ENCODE measurements at places on chromosomes 1 and 21.

- DNase-seq, result no peak
These were observed 72.2 kb upstream of the HOOK1 start for GRCh38 chr1:59742526-59742925.

DNA sequence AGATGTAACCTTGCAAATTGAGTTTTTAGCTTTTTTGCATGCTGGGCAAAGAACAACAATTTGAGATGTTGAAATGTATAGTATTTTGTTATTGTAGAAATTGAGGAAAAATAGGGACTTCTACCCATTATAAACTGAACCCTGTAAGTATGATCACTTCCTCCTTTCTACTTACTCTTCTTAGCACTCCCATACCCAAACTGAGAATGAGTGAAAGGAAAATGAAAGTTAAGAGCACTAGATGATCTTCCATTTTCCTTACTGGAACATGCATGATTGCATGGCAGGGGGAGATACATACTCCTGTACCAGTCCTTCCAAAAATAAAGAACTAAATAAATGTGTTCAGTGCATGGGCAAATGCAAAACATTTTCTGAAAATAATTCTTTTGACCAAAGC lies 107.4 kb upstream of the KIAA1614 start:
- no peak for DNase-seq

DNA sequence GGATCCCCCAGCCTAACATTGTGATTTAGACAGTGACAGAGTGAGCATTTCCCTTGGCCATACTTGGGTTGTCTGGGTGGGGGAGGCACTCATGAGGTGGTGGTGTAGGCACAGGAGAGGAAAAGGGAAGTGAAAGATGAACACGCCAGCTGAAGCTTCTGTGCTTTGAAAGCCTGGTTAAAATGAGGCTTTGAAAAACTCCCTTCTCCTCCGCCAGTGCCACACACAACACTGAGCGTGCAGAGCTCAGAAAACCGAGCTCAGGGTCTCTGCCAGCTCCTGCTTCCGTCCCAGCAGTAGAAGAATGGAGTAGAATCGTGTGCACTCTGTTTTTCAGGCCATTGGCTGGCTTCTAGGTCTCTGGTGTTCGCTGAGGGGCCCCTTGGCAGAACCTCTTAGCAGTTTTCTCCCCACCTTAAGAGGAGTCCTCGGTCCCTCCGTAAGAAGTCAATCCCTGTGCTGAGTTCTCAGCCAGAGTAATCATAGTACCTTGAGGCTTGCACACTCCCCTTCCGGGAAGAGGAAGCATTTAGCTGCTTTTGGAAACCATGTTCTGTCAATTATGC lies 12.9 kb downstream of the PLEKHM2 start:
- no peak for DNase-seq

- DNase-seq, result no peak
These were observed at the start of gene MNDA for GRCh38 chr1:158830904-158831507. Gene MNDA, plus strand, starts transcription at chr1:158831351. Its CDS starts 10,803 bp downstream, at chr1:158842154.

- no peak for DNase-seq
These were observed 33.6 kb downstream of the SOAT1 start for GRCh38 chr1:179327196-179327595.

- DNase-seq, result peak; percentile 61
These were observed 248.4 kb downstream of the DENND1B start for GRCh38 chr1:197526736-197527371.

DNA sequence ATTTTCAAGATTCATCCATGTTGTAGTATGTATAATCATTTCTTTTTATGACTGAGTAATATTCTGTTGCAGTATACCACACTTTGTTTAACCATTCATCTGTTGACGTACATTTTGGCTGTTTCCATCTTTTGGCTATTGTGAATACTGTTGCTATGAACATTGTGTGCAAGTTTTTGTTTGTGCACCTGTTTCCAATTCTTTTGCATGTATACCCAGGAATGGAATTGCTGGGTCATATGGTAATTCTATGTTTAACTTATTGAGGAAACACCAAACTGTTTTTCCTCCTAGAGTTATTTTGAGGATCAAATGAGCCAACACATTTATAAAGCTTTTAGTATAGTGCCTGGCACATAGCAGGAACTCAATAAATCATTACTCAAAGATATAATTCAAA lies 49.2 kb upstream of the MAN1A2 start:
- no peak for DNase-seq

DNA sequence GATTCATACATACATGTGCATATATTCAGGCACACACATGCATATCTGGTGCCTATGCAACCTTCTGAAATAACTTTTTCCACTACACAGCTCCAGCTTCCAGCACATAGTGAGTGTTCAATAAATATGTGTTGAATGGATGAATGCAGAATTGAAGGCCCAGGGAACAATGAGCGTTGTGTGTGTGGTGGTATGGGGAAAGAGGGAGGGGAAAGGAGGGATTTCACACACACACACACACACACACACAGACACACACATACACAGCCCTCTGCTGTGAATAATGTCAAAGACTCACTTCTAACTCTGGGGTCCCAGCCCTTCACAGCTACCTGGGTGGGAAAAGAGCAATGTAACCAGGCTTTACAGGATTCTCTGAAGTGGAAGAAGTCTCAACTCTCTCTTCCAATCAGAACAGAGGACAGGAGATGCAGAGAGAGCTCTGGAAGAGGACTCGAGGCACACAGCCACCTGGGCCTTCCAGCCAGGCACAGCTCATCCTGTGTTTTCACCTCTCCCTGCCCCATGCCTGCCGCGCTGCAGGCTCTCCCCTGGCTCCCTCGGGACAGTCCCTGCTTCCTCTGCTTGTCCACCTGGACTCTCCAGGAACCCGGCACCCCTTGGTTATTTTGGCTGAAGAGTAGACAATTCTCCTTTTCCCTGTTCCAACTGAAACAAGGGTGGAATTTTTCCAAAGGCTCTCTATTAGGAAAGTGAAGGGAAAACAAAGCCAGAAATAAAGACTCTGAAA lies 5.4 kb upstream of the IGSF8 start:
- DNase-seq, result no peak

- DNase-seq, result no peak
These were observed 193.2 kb downstream of the TM2D1 start for GRCh38 chr1:61531716-61532115.

DNA sequence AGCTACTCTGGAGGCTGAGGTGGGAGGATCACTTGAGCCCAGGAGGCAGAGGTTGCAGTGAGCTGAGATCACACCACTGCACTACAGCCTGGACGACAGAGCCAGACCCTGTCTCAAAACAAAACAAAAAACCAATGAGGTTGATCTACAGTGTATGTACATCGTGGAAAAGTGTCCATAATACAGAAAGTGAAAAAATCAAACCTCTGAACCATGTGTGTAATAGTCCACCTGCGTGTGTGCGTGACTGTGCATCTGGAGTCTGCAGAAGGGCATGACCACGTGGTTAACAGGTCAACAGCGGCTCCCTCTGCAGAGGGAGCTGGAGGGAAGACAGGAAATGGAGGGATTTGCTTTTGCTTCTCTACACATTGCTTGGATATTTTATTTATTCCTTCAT lies 32.4 kb upstream of the ENO1 start:
- peak; percentile 66 for DNase-seq

- no peak for DNase-seq
These were observed 427.2 kb upstream of the VAMP3 start for GRCh38 chr1:7343882-7344281.

DNA sequence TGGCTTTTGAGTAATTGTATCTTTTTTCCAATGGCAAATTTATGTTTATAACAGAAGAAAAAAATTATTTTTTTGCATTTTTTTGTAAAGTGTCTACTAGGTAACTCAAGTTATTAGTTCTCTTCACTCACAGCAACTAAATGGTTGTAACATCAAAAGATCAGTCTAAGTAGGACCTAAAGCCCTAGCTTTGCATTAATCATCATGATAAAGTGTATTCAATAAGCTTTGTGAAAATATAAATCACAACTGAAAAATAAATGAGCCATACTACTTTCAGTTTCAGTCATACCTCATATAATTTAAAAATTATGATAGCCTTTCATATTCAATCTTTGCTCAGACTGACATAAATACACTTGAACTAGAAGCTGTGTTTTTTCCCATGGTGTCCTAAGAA lies 6.9 kb downstream of the TAF5L start:
- no peak for DNase-seq

- DNase-seq, result no peak
These were observed 26.7 kb upstream of the RSPO1 start for GRCh38 chr1:37661401-37661800.

GRCh38 chr1:60924964-60925798 lies 157.2 kb upstream of the NFIA start:
- DNase-seq, result peak; percentile 47

Data from SHP77 (cell line).